ENCODE measurements at places on chromosomes 5 and 9.
A peak's percentile ranks its signal among the peaks of the same experiment; 100 is the strongest.

DNA sequence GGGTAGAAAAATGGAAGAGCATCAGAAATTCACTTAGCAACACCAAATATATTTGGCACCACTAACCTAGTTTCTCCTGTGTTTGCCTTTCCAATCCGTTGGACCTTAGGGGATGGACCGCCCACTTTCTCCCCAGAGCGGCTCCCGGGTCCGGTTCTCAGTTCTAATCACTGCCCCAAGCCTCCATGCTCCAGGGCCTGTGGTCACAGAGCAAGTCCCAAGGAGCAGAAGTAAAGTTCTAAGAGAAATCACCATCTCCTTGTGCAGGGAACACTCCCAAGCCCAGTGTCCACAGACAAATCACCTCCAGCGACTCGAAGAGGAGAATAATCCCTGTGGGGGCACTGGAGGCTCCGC, 728 bp upstream of the SLC1A1 start:
- no peak for DNase-seq

DNA sequence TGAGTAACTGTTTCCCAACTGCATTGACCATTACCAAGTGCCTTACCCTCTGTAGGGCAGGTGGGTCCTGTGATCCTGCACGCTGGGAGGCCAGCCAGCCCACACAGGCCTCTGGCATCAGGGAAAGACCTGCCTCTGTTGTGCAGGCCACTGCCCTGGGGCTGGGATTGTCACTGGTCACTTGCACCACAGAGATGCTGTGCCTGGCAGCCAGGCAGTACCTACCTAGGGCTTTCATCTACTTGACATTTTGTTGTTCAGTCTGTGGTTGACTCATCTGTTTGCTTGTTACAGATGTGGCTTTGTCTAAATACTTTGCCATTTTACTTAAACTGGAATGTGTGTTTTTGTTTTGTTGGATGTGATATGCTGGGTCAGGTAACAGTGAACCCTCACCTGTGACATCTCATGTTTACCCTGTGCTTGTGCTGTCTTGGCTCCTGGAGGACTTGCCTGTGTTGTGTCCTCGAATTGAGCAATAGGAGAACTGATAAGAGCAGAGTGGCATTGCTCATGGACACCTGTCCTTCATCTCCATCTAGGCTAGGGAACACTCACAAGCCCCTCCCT, 32.8 kb downstream of the SECISBP2 start:
- no peak for DNase-seq

GRCh38 chr9:110626101-110626829, 42.3 kb upstream of the MUSK start:
- DNase-seq = no peak

DNA sequence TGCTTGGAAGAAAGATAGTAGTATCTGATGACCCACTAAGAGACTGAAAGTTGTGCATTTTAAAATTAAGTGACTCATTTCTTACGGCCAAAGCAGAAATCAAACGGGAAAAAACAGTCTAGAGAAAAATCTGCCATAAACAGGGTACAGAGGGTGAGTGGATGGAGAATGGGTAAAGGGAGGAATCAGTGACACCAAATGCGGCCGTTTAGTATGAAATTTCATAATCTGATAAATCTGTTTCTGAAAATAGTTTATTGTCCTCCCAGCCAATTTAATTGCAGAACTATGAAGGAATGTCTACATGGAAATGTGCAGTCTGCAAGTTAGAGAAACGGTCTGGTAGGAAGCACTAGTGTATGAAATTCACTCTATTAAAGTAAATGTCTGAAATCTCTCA, 39.5 kb downstream of the ADAMTS12 start:
- DNase-seq = no peak

- DNase-seq = no peak
Observed at GRCh38 chr9:137152844-137153405, 14.0 kb downstream of the GRIN1 start.

- no peak for DNase-seq
Observed at GRCh38 chr5:2897276-2897961, 145.9 kb upstream of the IRX2 start.

GRCh38 chr5:145939540-145940065, 3.2 kb downstream of the SH3RF2 start:
- DNase-seq = no peak

- no peak for DNase-seq
Observed at GRCh38 chr5:73130811-73131210, 10.4 kb downstream of the TMEM171 start.

- no peak for DNase-seq
Observed at GRCh38 chr9:132056717-132057560, 22.7 kb downstream of the MED27 start.

- DNase-seq = no peak
Observed at GRCh38 chr9:97327562-97327961, 20.1 kb downstream of the CCDC180 start.

DNA sequence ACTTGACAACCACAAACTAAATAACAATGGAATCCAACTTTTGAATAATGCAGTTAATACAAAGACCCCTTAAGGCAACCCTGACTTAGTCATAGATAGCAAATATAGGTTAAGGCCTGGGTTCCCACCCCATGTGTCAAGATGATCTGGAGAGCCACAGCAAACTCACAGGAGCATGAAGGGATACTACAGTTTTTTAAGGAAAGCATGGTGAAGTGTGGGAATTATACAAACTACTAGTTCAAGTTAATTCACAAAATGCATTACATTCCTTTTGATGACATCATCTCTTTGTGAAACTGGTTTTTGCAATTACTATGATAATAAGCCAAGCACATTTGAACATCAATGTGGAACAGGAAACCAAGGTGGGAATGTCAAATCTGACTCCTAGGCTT, 50.6 kb downstream of the LHFPL2 start:
- no peak for DNase-seq

- no peak for DNase-seq
Observed at GRCh38 chr5:72836810-72837209, 20.3 kb downstream of the TNPO1 start.

GRCh38 chr9:70805949-70806348, 315.5 kb downstream of the TRPM3 start:
- DNase-seq = no peak

GRCh38 chr5:36416605-36417004, 114.9 kb upstream of the RANBP3L start:
- no peak for DNase-seq

- DNase-seq = no peak
Observed at GRCh38 chr5:142636093-142636492, 49.8 kb downstream of the FGF1 start.

DNA sequence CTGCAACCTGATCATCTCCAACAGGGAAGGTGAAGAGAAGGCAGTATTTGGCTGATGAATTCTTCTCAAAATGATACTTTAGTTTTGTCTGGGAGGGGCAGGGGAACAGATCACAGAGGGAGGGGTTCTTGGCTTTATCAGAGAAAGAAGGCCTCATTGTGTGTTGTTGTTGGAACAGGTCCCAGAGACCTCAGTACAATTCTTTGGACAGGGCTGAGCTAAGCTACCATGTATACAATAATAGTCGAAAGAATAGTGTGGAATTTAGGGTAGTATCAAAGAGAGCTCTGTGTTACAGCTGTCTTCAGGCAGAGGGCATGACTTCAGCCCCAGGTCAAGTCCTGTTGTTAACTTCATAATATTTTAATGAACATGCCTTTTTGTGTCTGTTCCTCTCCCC, 39.9 kb downstream of the ARHGAP26 start:
- no peak for DNase-seq

- DNase-seq = no peak
Observed at GRCh38 chr5:160887780-160888179, 35.8 kb upstream of the ATP10B start.

GRCh38 chr5:17402289-17403121, 95.5 kb upstream of the TAF11L2 start:
- no peak for DNase-seq

DNA sequence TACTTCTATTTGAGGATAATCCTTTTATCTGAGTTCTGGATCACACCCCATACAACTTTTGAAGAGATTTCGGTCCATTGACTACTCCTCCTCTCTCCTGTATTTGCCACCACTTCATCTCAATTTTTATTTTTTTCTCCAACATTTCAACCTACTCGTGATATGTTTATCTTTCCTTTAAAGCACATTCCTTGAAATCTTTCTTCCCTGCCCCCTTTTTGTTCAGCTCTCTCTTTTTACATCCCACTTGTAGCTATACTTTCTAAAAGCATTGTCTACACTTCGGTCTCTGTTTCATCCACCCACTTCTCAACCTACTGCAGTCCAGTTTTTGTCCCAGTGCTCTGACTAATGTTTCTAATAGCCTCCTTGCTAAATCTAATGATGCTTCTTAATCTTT, 299.4 kb downstream of the PSAT1 start:
- DNase-seq = no peak

GRCh38 chr5:94693043-94693822, 74.8 kb downstream of the SLF1 start:
- DNase-seq = no peak

DNA sequence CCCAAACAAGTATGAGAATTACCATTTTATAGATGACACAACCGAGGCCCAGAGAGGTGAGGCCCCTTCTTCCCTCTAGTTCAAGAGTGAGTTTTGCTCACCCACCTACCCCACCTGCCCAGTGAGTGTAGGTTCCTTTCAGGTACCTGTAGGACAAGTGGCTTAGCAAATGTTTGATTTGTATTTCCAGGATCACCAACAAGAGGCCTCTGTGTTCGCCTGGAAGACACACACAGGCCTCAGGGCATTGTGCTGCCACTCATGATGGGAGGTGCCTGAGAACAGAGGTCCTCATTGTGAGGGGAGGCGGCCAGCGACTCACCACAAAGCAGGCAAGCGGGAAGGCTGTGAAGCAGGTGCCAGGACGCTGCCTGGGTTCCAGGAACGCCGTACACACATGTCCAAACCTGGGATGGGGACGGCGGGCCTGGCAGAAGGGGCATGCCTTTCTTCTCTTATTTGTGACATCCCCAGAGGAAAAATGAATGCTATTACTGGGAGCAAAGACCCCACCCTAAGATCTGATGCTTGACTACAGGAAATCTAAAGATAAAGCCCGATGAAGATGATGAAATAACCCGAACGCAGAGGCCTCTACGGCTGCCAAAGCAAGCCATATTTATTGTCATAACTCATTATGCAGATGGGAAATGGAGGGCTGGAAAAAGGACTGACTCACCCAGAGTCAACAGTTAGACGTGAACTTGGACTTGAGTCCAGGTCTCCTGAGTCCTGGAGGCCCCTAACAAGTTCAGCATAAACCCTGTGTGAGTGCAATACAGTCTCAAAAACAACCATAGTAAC, 60.2 kb upstream of the SLC25A51 start:
- no peak for DNase-seq

DNA sequence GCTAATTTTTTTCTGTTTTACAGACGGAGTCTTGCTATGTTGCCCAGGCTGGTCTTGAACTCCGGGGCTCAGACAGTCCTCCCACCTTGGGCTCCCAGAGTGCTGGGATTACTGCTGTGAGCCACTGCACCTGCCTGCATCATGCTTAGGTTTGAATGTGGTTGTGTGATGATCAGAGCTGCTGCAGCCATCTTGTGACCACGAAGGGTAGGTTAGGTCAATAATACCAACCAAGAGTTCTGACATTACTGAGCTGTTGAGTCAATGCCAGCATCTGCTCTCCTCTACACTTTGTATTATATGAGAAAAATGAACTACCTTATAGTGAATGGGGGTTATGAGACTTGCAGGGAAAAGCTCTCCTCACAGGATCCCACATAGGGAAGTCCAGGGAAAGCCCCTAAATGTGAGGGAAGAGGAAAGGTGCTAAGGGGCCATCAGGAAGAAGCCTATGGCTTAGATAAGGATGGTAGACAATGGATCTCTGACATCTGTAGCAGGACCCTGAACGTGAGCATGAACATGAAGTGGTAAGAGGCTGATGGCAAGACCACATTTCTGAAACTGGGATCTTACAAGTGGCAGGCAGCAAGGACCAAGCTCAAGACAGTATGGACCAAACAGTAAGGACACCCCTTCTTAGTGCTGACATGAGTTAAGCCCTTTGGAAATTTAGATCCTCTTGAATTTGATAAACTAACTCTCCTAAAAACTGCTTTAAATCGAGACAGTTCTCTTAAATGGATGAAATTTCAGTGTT, 75.7 kb upstream of the ZNF169 start:
- DNase-seq = no peak

- no peak for DNase-seq
Observed at GRCh38 chr5:96562614-96563013, 99.6 kb upstream of the CAST start.

GRCh38 chr9:734831-735511, 106.5 kb upstream of the DMRT1 start:
- DNase-seq = no peak

- no peak for DNase-seq
Observed at GRCh38 chr5:34013547-34013946, 5.7 kb upstream of the AMACR start.

GRCh38 chr9:76037587-76038225, 147.2 kb downstream of the PCSK5 start:
- no peak for DNase-seq

- no peak for DNase-seq
Observed at GRCh38 chr5:132095424-132095972, 21.9 kb downstream of the CSF2 start.

GRCh38 chr5:103510851-103511553, 51.6 kb downstream of the NUDT12 start:
- no peak for DNase-seq

DNA sequence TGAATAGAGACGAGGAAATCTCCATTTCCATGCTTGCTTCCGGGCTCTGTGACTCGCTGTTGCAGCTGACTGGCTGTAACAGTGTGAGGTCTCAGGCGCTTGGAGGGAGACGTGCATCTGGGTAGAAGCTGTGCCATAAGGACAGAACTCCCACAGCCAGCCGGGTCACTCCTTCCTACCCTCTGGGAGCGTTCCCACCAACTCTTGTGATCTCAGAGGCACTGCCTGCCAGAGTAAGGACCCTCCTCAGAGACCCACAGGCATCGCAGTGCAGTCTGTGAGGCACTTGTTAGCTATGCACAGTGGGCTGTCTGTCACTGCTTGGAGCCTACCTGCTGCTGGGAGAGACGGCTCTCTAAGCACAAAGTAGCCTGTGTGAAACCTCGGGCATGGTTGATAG, 203.4 kb upstream of the SEMA6A start:
- DNase-seq = no peak

DNA sequence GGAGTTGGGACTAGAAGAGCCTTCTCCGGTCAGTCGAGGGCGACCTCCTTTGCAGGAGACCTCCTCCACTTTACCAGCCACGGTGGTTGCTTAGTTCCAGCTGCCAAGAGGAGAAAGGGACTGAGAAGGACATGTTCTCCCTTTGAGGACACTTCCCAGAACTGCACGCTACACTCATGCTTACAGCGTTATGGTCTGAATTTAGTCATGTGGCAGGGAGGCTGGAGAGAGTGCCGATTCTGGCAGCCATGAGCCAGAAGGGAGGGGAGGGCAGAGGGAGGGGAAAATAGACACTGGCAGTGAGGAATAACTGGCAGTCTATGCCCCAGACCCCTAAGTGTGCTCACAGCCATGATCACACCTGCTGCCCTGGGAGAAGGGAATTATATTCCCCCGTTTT, 47.8 kb downstream of the TSPAN17 start:
- DNase-seq = no peak

GRCh38 chr9:122835313-122835731, 6.9 kb upstream of the PDCL start:
- DNase-seq = peak; percentile 17

DNA sequence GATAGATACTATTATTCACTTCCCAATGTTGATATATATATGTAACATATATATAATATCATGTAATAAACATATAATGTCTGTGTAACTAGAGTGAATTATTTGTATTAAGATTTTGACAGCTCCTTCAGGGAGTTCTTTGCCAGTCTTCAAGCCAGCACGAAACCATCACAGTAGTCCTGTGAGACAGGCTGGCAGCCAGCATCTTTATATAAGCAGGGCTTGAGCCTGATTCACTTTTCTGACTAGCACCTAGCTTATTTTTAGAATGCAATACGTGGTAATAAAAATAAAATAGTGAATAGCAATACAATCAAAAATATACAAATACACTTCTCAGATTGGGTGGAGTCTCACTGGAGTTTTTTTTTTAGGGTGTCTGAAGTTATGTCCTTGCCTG, 20.7 kb upstream of the GDA start:
- no peak for DNase-seq

Data from activated naive CD4-positive, alpha-beta T cell treated with anti-CD3 and anti-CD28 coated beads, Interleukin-2, amount 50 U/mL, for 16 hours (primary cell).